ENCODE measurements at places on chromosomes 1 and 21. TPM values are rescaled to one million over a fixed set of nuclear protein-coding genes. Genes with fewer than 3 reads are reported as not detected.

CNIH3 gene
- 1.2 TPM for total RNA-seq

L1TD1 gene
- total RNA-seq, result not detected

CCDC181 gene
- 0.55 TPM for total RNA-seq

GPR61 gene
- total RNA-seq, result 0.12 TPM

IQGAP3 gene
- 0.24 TPM for total RNA-seq

FAM110D gene
- total RNA-seq, result 3.0 TPM

PCP4L1 gene
- 1.0 TPM for total RNA-seq

OR6N1 gene
- total RNA-seq, result not detected

GRCh38 chr1:43994794-43995790 lies 3.7 kb downstream of the CCDC24 start:
- DNase-seq, result no peak

GRCh38 chr1:14974361-14974760 lies 179.2 kb upstream of the TMEM51 start:
- DNase-seq, result no peak

DNA sequence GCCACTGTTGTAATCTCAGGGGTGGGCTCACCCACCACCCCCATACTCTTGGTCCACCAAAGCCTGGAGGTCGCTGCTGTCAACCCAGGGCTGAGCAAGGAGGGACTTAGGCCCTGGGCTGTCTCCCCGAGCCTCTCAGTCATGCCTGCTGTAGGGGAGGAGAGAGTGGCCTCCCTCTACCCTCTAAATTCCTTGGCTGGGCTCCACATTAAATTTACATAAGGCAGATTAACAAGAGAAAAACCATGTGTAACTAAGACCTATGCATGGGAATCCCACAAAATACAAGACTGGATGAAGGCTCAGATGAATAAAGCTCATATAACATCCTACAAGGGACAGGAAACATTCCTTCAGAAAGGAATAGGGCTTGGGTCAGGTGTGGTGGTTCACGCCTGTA lies 1.8 kb upstream of the PIK3CD start:
- no peak for DNase-seq

DNA sequence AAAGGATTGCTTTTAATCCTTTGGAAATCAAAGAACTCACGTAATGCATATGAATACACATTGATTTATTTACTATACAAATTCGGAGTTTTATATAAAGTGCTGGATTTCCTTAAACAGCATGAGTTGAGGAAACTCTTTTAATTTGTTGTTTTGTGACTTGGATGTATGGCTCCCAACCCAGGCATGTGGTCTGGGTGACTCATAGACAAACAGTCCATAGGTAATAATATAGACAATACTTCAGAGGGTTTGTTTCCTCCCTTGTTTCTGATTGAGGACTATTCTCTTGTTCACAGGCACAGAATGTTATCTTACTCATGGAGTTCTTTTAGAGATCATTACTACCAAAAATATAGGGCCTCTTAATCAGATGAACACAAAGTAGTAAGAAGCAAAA lies 43.8 kb downstream of the XPR1 start:
- no peak for DNase-seq

GRCh38 chr1:7292036-7292681 lies 478.9 kb upstream of the VAMP3 start:
- no peak for DNase-seq

DNA sequence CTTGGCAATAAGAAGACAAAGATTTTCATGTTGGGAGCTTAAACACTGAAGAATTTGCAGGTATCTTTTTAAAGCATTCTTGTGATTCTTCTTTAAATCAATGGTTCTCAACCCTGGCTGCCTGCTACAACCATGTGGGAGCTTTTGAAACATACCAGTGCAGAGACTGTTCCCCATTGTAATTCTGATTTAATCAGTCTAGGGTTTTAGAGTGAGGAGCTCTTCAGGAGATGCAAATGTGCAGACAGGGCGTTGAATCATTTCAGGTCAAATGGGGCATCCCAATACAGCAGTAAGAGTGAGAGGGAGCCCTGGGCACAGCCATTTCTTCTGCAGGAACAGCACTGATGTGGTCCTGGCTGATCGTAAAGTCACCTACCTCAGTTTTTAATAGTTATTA lies 24.3 kb downstream of the KCNJ6 start:
- no peak for DNase-seq

DNA sequence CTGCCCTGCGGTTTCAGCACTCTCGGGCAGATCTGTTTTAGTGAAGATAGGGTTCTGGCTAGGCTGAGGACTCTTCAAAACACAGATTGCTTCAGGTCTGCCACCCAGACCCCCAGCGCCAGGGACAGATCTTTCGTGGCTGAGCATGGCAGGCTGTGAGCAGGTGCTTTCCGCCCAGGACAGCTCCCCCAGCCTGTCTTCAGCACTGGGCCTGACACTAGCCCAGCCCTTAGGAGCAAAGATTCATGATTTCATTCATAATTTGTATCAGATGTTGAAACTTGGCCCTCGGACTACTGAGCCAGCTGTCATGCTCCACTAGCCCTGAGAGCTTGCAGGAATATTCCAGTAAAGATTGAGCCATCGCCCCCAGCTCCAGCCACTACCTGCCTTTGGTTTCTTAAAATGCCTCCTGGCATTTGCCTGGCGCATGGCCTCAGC lies 5.9 kb downstream of the ADPRS start:
- DNase-seq, result no peak

DNA sequence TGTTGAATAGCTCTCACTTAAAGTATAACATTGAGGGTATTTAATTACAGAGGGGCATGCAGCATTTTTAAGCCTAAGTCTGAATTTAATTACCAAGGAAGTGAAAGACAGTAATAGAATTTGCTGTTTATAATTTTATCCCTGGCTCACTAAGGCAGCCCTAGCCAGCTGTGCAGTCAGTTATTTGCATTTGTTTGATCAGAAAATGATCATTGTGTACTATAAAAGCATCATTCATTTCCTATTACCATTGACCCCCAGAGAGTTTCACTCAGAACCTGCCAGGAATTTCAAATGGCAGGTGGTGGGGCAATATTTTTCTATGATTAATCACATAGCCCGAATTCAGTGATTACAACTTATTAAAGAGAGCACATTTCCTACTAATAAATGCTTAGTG lies 277.1 kb upstream of the KAZN start:
- no peak for DNase-seq

DNA sequence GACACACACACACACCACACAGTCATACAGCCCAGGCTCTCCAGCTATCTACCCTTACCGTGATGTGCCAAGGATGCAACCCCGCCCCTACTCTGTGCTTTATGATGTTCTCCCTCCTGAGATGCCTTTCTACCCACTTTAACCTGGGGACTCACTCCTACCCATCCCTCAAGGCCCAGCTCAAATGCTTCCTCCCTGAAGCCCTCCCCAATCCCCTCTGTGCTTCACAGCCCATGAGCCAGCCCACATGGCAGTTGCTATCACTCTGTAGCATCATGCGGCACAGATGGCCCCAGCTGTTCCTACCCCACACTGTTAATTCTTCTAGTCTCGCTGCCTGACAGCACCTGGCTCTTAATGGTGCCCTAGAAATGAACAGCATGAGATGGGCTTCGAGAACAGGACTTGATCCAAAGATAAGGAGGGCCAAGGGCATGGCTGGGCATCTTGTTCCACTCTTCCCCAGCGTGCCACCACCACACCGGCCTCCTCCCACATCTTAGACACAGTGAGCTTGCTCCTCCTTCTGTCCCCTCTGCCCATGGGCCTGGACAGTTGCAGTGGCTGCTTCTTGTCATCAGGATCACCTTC lies 109.8 kb downstream of the GLIS1 start:
- no peak for DNase-seq

DNA sequence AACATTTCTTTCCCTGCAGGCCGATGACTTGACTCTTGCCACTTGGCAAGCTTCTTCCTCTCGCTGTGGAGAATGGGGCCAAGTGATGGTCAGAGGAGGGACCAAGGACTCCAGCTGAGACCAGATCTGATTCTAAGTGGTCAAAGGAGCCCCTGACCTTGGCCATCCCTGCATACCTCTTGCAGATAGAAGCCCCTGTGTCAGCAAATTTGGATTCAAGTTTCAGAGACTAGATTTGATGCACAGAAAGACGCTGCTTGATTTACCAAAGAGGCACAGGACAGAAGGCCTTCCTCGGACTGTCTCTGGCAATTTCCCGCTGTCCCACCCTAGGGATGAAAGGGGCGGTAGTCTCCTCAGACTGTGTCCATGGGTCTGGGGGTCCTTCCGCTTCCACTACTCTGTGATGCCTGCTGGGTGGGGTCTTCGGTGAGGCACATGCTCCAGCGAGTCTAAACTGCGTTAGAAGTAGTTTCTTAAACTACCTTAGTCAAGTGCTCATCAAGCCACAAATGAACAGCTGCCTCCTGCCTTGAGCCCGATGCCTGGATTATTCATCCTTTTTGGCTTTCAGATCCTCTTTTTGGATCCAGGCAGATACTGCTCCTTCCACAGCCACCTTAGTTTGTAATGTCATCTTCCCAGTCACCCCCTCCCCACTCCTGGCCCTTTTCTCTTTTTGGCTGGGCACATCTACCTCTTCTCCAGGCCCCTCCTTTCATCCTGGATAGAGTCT lies 31.8 kb upstream of the RBM15 start:
- no peak for DNase-seq

DNA sequence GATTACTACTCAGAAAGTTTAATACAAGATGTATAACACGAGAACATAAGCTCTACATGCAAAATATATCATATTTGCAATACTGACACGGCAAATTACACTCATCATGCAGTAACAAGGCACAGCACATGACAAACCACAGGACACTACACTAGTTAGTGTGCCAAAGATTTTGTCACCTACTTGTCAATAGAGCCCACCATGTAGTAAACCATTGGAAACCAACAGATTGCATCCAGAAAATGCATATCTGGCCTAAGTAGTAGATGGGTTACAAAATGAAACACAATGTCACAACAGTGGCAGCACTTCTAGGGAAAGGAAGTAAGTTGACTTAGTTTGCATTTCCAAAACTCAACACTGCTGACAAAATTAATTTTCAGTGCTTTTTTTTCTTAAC lies 288.9 kb downstream of the KCNT2 start:
- DNase-seq, result no peak

GRCh38 chr1:168689726-168690602 lies 39.0 kb downstream of the DPT start:
- peak; percentile 16 for DNase-seq

GRCh38 chr1:3125078-3125477 lies 56.1 kb downstream of the PRDM16 start:
- DNase-seq, result no peak

DNA sequence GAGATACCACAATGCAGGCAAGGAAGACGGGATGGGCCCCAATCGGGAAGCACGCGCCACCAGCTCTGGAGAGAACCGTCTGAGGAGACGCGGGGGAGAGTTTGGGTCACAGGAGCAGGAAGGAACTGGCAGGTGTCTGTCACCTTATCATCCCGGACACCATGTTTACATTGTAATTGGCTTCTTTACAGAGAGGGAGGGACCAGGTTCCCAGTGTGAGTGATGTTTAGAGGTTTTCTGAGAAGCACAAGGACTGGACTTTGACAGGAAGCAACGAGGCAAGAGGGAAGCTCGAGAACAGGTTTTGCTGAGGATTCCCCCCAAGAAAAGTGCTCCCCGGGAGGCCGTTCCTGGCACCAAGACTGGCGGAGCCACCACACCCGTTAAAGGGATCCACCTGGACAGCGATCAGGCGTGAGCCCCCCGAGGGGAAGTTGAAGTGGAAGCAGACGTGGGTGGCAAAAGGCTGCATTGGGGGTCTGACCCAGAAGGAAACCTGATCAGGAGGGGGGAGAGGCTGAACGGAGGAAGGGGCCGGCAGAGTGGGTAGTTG lies 957 bp downstream of the EPS15 start:
- DNase-seq, result peak; percentile 29

DNA sequence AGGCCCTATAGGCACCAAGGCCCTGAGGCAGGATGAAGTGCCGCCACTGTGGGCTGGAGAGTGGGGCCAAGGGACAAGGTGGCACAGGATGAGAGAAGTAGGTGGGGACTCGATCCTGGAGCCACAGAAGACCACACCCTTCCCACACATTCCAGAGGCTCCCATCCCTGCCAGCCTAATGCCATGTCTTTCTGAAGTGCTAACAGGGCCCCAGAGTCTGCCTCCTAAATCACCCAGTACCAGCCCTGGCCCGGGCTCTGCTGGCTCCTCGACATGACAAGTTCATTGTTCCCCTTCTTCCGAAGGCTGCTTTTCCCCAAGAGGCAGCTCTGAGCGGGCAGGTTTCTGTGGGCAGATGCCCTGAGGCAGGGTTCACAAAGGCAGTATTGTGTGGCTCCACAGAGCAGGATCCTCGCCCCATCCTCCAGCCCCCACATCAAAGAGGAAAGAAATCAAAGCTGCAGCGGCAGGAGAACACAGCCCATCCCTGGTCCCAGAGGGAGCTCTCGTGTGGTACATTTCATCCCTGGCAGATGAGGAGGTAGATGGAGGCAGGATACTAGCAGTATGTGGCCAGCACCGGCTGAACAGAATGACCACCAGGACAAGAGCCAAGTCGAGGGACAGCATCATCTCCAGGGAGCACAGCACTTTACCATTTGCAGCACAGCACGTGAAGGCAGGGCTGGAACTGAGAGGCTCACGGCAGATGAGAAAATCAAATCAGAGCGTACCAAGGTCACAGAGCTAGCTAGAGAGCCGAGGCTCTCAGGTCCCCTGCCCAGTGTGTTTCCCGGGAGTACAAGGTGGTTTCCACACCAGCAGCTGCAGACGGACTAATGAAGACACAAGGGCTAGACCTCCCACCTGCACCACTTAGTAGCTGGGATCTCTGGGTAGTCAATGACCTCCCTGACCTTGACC lies 64.8 kb downstream of the SYF2 start:
- DNase-seq, result no peak

GRCh38 chr1:201605385-201606010 lies 66.6 kb downstream of the NAV1 start:
- DNase-seq, result no peak

DNA sequence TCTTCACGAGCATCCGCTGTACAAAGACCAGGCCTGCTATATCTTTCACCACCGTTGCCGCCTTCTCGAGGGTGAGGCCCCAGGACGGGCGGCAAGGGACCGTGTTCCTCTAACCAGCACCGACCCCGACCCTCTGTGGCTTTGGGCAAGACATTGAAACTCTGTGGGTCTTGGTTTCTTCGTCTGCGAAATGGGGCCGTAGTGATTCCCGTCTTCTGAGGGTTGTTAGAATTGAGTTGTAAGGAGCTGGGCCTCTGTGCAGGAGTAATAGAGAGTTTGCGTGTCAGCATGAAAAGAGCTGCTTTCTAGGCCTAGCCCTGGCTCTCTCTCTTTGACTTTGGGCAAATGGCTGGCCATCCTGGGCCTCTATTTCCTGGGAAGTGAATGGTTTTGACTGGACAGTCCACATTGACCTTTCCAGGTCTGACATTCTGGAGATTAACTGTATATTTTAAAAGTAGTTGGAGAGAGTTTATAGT lies 591 bp downstream of the MRPL37 start:
- DNase-seq, result no peak

- no peak for DNase-seq
Measured at GRCh38 chr1:186426118-186426517, 34.8 kb downstream of the PDC start.
